Epithelial cell of esophagus (primary cell): ENCODE measurements at places on chromosomes 2 and 18.

- no peak for DNase-seq
Measured at GRCh38 chr2:225076125-225076524, 33.9 kb upstream of the DOCK10 start.

DNA sequence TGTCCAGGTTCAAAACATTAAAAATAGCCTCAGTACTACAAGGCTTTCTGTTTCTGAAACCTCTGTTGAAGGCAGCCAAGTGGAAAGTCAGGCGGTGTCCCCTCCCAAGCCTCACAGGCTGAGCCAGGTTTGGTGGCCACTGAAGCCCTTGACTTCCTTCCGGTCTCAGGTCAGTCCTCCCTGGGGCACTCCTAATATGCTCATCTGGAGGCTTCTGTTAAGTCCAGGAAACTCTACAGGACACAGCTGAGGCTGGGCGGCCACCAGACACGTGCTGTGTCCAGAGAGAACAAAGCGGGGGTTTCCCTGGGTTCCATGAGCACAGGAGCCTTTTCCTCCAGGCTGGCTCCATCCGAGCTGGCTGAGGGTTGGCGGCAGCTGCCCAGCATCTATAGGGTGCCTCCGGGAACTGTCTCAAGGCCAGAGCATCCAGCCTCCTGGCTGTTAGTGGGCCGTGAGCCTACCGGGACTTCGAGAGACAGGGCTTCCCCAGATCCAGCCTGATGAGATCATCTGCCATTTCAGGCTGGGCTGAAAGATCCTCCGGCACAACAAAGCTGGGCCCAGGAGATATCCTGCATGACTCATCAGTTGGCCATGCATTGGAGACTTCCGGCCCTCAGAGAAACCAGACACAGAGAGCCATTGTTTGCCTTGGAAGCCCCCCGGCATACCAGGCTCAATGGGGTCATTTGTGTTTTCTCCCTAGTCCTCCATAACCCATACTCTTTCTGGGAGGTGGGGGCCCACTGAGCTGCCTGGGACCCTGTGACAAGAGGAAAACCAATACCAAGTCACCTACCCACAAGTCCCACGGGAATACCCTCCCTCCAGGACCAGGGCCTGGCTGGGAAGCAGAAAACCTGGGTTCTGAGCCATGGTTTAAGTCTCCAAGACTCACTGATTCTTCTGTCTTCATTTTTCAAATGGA lies 71.7 kb downstream of the HS1BP3 start:
- DNase-seq: peak; percentile 97

GRCh38 chr18:58638441-58638840 lies 9.6 kb upstream of the ALPK2 start:
- no peak for DNase-seq

DNA sequence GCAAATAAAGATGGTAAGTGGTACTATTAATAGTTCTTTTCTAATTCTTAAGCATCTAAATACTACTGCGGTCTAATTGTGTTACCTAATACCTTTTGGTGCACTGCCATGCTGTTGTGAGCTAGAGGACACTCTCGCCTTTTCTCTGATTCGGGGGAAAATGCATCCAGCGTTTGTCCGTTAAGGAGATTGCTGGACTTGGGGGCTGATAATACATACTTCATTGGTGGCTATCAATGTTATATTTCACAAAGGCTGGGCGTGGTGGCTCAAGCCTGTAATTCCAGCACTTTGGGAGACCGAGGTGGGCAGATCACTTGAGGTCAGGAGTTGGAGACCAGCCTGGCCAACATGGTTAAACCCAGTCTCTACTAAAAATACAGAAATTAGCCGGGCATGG lies 141.7 kb upstream of the TWIST2 start:
- no peak for DNase-seq

DNA sequence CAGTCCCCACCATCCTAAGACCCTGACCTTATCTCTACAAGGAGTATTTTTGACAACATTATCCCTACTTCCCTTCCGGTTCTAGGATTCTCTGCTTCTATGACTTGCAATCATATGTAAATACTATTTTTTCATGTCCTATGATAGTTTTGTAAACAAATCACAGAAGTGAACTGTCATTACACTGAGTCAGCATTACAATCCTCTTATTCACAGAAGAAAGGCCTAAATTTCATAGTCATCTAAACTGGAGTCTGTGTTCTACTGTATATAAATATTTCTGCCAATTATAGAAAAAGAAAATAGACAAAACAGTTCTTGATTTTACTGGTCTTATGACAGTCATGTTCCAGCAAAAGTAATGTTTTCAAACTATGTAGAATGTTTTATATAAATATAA lies 265.1 kb downstream of the NCKAP5 start:
- DNase-seq: peak; percentile 62

DNA sequence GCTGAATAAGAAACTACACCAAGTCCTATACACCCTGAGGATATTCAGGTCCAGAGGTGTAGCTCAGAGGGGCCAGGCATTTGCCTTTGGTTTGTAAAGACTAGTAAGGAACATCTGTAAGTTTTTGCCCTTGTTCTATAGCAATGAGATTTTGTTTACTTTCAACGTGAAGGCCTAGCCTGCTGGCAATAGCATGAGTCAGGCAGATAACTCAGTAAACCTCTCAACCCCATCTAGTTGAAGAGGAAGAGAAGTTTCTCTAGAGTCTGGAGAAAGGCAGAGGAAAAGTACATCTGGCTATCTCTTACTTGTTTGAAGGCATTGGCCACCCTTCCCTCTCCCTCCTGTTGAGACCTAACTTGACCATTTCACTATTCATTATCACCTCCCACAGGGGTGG lies 70.3 kb upstream of the ZNF521 start:
- DNase-seq: no peak

GRCh38 chr18:59208602-59209125 lies 11.3 kb upstream of the GRP start:
- peak; percentile 70 for DNase-seq

- no peak for DNase-seq
Measured at GRCh38 chr18:38297910-38298309, 732.3 kb upstream of the CELF4 start.

DNA sequence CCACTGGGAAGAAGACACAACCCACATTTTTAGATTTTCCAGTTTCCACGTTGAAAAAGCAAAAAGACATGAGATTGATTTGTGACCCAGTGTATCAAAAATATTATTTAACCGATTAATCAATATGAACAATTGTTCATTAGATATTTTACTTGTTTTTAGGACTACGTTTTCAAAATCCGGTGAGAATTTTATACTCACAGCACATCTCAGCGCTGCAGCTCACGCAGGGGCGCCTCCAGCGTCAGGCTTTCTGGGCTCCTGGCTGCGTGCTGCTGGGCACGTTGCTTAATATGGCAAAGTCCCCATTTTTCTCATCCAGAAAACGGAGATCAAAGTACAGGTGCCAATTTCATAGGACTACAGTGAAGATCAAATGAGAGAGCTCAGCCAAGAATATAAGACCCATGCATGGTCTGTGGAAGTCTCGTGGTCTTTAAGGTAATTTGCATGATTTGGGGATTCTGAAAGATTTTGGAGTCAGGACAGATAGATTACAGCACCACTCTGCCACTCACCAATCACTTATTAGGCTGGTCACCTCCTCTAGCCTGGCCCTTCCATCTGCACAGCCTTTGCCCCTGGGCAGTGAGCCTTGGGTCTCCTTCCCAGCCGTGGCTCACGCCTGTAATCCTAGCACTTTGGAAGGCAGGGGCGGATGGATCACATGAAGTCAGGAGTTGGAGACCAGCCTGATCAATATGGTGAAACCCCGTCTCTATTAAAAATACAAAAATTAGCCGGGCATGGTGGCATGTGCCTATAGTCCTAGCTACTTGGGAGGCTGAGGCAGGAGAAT lies 36.2 kb downstream of the PTPN18 start:
- DNase-seq: no peak

GRCh38 chr18:12998332-12999060 lies 7.3 kb downstream of the CEP192 start:
- DNase-seq: no peak

DNA sequence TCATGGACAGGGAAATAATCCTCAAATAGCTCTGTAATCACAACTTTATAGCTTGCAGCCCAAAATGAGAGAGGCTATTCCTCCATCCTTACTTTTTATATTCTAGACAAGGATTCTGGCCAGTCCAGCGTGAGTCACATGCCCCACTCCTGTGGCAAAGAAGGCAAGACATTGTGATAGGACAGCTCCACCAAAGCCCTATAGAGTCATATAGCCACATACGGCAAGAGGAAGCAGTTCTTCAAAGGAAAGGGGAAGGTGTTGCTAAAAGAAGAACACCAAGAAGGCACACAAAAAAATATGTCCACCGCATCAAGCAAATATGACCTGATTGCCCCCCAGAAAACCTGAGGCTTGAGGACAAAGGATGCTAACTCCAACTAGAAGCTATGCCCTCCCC lies 3.4 kb upstream of the GFPT1 start:
- no peak for DNase-seq

DNA sequence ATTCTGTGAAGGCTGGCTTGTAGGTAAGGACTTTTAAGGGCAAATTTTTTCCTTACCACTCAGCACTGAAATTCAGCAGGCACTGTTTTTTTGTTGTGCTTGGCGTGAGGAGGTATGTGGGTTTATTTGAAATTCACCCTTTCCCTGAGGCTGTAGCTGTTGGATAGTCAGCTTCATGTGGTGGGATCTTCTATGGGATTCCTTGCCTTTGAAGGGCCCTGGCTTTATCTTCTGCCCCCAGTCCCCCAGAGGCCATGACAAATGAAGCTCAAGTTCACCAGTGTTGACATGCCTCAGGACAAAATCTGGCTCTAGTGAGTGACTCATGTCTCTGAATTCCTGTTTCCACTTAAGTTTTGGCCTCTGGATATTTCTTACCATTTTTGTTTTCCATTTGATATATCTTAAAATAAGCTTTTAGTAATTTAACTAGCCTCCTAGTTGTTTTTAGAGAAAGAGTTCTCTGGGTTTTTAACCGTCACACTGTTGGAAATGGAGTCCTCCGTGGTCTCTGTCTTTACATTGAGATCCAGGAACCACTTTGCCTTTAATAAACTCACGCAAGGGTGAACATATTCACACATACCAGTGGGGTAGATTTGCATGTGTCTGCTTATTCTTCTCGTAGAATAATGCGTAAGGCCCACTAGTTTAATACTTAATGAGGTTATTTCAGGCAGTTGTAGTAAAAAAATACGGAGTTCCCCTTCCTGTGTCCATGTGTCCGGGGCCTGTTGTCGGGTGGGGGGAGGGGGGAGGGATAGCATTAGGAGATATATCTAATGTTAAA lies 211.1 kb upstream of the FAM98A start:
- DNase-seq: peak; percentile 3

GRCh38 chr18:77037567-77037966 lies 95.0 kb downstream of the MBP start:
- DNase-seq: no peak

- no peak for DNase-seq
Measured at GRCh38 chr18:8288472-8289195, 320.6 kb upstream of the RAB12 start.

- DNase-seq: no peak
Measured at GRCh38 chr18:57953883-57954282, 90.1 kb upstream of the NEDD4L start.

- DNase-seq: no peak
Measured at GRCh38 chr2:51807229-51807628, 775.3 kb upstream of the NRXN1 start.

DNA sequence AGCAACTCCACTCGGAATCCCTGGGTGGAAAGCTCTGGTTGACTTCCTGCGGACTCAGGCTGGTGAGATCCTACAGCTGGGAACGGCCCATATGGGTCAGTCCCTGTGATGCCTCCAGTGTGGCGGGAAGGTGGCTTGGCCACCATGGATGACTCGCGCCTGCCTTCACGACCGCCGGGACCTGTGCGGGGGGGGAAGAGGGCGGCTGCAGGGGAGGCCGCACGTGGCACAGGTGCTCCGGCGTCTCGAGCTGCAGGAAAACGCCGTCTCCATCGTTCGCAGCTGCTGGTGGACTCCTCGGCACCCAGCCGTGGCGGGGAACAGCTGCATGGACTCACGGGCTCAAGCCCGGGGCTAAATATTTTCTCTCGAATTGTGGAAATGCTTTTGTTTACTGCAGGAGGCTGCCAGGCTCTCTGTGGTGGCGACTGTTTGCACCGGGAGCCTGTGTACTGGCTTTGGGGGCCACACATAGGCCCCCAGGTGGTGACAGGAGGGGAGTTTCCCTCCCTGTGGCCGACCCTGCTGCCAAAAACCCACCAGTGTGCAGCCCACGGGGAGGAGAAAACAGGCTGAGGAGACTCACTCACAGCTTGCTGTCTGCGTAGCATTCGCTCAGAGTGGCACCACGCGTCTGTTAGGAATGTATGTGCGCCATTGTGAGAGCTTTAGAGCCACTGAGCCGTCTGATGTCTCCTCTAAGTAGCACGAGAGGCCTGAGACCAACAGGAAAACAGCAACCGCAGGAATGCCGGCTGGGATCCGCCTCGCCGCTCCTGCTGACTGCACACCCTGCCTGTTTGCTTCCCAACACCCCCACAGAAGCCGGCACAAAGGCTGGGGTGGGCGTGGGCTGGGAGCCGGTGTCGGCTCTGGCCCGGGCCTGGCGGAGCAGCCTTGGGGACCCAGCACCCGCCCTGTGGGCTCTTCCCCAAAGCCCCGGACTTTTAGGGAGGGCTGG lies 89.2 kb downstream of the NFATC1 start:
- peak; percentile 33 for DNase-seq

DNA sequence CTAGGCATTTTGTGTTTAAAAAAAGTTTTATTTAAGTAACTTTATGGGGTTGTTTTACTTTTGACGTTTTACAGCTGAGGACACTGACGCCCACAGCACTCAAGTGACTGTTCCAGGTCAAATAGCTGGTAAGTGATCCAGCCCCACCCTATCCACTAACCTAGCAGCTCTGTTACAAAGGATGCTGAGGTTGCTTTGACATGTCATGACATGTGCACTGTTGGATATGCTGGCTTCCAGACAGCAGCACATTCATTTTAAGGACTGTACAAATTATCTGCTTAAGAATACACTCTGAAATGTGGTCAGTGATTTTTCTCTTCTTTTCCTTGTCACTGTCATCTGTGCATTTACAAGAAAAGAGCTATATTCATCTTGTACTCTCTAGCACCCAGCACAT lies 417.5 kb downstream of the ZEB2 start:
- peak; percentile 94 for DNase-seq

- no peak for DNase-seq
Measured at GRCh38 chr2:171879865-171880264, 14.2 kb downstream of the SLC25A12 start.

DNA sequence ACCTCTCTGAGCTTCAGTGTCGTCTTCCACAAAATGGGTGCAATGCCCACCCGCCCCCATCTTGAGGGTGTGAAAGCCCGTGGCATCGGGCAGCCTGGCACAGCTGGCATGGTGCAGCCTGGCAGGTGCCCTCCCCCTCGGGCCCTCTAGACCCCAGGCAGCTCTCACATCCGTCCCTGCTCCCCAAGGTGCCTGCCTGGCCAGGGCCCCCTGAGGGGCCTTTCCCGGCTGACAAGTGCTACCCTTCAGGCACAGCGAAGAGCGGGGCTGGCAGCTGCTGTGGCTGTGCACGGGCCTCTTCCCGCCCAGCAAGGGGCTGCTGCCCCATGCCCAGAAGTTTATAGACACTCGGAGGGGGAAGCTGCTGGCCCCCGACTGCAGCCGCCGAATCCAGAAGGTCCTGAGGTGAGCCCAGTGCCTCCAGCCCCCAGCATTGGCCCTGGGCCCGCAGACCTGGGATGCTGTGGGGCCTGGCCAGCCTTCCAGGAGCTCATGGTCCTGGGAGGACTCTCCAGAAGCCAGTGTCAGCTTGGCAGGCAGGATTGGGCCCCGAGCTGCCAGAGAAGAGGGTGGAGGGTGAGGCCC lies 13.9 kb upstream of the GPR17 start:
- no peak for DNase-seq

- peak; percentile 16 for DNase-seq
Measured at GRCh38 chr2:219706823-219707281, 79.4 kb downstream of the SLC4A3 start.

- DNase-seq: no peak
Measured at GRCh38 chr2:27980242-27980641, 89.7 kb downstream of the BABAM2 start.

- no peak for DNase-seq
Measured at GRCh38 chr2:167966937-167967913, 280.2 kb downstream of the STK39 start.
